Left hindlimb (tissue), 1 donor: ENCODE measurements at places on chromosomes 2 and 18.

- DNase-seq, result no peak
Measured at GRCh38 chr2:159879051-159879604, 81.1 kb upstream of the CD302 start.

- peak; percentile 95 for DNase-seq
Measured at GRCh38 chr2:28665041-28665704, 86.5 kb upstream of the PPP1CB start.

DNA sequence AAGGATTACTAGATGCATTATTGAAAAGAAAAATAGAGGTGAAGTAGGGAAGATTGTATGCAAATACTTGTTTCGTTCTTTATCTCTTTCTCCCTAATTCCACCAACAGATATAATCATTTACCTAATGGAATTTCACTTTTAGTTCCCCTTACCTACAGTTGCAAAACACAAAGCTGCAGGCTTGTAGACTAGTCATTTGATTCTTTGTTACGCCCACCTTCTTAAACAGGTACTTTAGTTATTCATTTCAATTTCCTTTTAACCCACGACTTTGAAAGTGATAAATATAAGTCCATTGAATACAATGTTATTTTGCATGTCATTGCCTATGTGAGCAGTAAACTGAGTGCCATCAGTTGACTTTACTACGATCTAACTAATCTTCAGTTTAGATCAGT is 3.9 kb upstream of the HRH4 start:
- DNase-seq, result no peak

DNA sequence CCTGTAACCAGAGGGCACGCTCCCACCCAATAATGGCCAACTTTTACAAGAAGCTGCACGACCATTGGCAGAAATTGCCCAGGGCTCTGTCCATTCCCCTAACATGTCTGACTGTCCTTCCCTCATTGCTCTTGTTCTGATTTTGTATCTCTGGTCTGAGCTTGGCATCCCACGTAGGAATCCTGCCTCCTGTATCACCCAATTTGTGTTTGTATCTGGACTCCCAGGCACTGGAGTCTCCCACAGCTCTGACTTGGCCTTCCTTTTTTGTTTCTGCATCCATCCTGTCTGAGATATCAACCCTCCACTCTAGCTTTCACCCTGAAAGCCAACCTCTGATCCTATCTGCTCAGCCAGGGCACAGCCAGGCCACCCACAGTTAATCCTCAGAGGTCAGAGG is 259.8 kb downstream of the FBXO15 start:
- no peak for DNase-seq

DNA sequence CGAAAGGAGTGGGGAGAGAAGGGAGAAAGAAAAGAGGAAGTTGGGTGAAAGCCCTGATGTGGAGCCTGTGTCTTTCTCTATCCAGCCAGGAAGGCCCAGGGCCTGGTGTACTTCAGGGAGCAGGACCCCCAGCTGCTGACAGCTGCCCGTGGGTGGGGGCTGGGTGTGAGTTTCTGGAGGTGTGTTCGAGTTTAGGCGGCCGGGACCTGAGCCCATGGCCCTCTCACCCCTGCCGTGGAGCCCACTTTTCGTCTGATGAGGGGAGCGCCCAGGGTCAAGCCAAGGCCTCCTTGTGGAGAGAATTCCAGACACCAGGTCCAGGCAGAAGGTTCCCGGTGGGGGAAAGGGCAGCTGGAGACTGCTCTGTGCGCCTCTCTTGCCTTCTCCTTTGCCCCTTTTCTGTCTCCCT is 2.2 kb downstream of the SIX3 start:
- no peak for DNase-seq

GRCh38 chr2:1650085-1650872 is 94.0 kb downstream of the PXDN start:
- no peak for DNase-seq

DNA sequence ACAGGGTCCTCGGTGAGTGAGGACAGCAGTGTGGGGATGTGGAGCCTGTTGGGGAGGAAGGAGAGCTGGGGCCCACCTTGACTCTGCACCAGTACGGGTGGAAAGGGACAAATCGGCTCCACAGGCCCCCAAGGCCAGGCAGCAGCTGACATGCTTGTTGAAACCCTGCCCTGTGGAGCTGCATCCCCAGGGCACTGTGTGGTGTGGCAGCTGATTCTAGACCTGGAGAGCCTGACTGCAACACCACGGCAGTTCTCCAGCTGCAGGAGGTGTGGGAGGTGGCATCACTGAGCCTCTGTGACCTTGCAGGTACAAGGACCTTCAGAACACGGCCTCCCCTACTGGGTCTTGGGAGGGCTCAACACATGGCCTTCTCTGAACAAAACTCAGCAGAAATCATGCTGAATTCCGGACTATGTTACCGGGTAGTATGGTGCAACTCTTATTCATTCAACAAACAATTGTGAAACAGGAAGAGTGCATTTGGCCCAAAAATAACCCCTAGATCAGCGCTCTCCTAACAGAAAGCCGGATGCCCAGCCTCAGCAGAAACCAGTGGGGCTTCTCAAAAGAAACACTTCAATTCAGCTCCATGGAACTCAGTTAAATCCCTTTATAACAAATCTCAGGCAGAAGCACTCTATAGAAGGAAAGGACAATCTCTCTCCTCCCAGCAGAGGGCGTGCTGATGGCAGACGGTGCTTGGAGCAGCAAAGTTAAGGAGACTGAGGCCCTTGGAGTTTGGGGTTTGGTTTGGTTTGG is 104.4 kb upstream of the SALL3 start:
- DNase-seq, result no peak

DNA sequence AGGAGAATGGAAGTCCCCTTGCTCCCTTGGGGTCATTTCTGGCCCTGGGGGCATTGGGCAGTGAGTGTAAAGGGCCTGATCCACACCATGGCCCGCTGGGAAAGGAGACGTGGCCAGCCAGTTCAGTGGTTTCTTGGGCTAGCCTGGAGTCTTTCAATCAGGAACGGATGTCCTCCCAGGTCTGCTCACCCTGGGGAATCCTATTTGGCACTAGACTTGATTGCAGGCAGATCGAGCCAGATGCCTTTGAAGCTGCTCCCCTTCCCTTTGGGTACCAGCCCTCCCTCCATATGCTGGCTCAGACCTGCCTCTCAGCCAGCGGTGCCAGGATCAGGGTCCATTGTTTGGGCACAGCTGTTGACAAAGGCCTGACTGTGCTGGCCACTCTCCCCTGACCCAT is 11.0 kb downstream of the FBLN7 start:
- DNase-seq, result no peak

DNA sequence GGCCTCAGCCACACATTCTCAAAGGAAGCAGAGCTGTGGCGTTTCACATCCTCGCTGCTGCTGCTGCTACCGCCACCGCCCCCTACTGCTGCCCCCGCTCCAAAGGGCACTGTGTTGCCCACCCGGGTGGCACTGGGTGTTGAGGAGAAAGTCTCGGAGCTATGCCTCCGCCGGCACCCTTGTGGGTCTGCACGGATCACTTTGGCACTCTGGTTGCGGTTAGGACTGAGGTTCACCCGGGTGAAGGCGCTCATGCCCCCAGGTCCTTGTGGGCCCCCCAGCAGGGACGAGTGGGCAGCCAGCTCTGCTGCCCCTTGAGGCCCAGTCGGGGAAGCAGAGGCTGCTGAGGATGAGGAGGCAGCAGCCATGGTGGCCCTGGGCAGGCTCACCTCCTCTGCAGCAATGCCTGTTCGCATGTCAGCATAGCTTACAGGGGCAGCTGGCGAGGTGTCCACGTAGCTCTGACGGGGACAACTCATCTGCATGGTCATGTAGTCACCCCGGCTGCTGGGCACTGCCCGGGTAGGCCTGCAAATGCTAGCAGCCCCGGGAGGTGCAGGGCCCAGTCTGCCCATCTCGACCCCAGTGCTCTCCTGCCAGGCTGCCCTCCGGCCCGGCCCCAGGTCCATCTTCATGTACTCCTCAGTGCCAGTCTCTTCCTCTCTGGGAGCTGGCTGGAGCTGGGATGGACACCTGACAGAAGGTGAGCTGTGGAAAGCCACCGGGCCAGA is 4.2 kb downstream of the IRS1 start:
- no peak for DNase-seq

DNA sequence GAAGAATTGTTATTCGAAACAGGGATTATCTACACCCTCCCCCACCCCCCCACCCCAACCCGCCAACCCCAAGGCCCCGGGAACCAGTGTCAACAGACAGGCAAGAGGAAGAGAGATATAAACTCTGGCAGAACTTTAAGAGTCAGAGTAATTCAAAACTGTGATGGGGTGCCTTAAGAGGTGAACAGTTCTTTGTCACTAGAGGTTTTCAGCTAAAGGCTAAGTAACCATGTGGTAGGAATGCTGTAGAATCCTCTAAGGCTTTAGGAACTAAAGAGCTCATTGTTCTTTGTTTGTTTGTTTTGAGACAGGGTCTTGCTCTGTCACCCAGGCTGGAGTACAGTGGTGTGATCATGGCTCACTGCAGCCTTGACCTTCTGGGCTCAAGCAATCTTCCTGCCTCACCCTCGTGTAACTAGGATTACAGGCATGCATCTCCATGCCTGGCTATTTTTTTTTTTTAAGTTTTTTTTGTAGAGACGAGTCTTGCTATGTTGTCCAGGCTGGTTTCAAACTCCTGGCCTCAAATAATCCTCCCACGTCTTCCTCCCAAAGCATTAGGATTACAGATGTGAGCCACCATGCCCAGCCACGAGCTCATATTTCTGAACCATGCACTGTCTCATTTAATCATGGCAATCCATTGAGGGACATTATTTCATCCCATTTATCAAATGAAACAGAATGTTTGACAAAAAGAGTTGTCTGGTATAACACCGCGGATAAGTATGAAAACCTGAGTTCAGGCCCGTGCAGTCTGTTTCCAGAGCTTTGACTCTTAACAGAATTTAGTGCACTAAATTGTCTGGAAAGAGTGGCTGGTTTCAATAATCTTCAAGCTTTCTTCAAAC is 20.8 kb upstream of the TMEM17 start:
- no peak for DNase-seq

DNA sequence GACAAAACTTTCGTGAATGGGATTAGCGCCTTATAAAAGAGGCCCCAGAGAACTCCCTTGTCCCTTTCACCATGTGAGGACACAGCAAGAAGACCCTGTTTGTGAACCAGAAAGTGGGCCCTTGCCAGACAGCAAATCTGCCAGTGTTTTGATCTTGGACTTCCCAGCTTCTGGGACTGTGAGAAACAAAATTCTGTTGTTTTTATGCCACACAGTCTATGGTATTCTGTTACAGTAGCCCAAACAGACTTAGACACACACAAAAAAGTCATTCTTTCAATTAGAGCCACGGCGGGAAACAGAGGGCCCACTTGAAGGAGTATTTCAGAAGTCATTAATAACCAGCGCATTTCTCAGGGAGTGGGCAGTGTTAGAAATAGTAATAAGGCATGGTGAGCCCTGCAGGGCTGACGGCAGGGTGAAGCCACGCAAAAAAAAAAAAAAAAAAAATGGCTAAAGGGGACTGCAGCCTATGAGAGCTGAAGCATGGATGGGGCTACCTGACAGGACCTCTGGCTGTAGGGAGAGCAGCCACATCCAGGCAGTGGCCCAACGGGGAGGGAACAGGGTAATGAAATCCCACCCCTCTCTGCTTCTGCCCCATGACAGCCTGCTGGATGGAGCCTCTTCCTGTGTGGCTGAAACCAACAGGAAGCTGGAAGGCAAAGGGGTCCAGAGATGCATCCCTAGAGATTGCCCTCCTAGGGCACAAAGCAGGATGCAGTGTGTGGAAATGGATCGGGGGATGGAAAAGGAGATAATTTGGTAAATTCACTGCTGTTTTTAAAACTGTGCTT is 189.3 kb downstream of the KCNS3 start:
- peak; percentile 43 for DNase-seq

DNA sequence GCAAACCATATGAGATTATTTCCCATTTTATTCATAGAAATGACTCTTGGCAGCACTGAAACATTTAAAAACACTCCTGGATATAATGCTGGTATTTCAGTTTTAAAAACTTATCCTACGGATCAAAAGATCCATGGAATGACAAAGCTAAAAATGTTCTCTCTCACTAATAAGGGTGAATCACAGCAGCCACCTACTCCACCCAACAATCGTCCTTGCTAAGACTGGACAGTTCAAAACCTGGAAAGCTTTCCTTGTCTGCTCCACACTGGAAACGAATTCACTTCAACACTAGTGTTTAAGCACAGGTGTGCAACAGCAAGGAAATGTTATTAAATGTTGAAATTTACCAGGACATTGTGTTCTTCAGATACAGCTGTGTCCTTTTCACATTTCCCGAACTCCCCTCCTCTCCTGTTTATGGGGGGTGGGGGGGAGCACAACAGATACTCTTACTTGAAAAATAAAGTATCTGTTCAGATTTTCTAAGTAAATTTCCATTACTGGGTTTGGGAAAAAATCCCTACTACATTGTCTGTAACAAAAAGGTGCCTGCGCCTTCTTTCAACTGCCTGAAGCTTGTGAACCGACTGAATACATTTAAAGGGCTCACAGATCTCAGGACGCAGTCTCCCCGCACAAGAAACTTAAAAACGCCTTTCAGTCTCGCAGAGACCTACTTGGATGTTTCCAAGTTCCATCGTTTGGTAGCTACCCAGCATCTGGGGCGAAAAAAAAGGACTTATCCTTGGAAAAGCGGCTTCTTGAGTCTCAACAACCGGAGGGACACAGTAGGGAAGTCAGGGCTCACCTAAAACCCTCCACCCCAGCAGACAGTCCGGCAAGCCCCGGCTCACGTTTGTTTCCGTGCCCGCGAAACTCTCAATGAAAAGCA is 1.3 kb downstream of the YWHAQ start:
- DNase-seq, result no peak

DNA sequence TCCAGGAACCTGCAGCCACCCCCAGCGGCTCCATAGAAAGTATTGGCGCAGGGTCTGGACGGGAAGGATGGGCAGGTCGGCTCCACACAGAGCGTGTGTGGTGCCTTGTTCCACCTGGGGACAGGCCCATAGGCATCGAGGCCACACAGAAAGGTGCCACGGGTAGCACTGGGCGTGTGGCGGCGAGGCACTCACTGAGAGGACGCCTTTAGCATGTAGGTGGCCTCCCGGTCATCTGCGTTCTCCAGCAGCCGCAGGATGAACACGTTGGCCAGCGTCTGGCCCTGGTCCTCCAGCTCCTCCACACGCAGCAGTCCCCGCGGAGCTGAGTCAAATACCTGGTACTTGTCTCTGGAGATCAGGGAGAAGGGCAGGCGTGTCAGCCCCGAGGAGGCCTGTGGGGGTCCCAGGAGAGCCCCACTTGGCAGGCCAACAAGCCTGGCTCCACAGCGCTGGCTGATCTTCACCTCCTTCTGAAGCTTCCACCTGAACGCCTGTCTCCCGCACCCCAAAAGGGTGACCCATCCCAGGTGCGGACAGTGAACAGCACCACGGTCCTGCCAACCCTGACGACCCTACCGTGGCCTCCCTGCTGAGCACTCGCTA is 13.2 kb downstream of the SNORC start:
- DNase-seq, result no peak

GRCh38 chr2:127590386-127591190 is 55.1 kb downstream of the MYO7B start:
- no peak for DNase-seq

DNA sequence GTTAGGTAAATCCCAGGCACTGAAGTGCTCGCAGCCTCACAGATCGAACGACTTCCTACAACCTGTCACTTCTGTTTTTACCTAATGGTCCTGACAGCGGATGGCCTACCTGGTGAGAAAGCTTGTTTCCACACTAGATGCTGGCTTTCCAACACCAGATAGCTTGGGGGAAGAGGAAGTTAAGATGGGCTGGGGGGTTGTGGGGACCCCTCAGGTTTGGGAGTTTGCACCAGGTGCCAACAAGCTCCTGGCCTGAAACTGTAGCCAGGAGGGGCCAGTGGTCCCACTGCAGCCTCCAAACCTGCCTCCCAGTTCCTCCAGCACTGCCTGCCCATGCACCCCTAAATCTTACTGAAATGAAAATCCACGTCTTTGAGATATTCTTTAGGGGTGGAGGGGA is 3.9 kb downstream of the TMEM185B start:
- no peak for DNase-seq

- DNase-seq, result no peak
Measured at GRCh38 chr18:45802814-45803492, 22.5 kb upstream of the SIGLEC15 start.
